Hematopoietic multipotent progenitor cell treated with erythropoietin and hydrocortisone succinate and interleukin-3 and kit ligand, for 15 days (in vitro differentiated cells): ENCODE measurements at places on chromosomes 1 and 21.
A peak's percentile ranks its signal among the peaks of the same experiment; 100 is the strongest.

DNA sequence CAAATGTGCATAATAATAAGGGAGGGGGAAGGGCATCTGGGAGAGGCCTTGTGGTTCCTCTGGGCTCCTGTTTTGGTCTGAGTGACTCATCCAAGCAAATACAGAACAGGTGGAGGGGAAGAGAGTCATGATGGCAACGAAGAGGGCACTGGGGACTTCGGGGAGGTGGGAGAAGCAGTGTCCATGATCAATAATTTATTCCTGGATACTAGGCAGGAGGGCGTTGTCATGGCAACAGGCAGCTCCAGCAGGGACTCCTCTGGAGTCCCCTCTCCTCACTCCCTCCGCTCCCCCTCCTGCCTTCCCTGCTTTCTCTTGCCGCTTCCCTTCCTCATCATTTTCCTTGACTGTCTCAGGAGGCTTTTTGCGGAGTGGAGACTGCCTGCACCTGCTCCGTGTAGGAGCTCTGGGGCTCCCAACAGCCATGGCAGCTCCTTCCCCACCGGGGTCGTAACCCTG, 12.3 kb upstream of the NFASC start:
- DNase-seq = no peak

GRCh38 chr1:67700692-67701410, 15.8 kb downstream of the GADD45A start:
- DNase-seq = peak; percentile 49

GRCh38 chr1:154717528-154717924, 109.5 kb upstream of the ADAR start:
- no peak for DNase-seq

DNA sequence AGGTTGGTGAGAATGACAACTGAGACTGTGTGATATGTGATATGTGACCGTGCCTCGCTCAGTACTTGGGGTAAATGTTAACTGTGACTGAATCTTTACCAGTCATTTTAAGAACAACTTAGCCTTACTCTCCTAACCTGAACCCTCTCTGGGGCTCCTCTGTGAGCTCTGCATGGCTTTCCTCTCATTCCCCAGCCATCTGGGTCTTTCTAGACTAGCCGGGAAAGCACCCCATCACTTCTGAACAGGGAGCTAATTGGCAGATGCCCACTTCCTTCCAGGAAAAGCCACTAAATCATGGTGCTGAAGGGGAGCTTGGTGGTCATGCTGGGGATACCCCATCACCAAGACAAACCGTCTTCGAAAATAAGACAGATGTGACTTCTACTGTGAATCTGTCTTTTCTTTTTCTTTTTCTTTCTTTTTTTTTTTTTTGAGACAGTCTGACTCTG, 16.5 kb upstream of the FOXO6 start:
- DNase-seq = no peak

DNA sequence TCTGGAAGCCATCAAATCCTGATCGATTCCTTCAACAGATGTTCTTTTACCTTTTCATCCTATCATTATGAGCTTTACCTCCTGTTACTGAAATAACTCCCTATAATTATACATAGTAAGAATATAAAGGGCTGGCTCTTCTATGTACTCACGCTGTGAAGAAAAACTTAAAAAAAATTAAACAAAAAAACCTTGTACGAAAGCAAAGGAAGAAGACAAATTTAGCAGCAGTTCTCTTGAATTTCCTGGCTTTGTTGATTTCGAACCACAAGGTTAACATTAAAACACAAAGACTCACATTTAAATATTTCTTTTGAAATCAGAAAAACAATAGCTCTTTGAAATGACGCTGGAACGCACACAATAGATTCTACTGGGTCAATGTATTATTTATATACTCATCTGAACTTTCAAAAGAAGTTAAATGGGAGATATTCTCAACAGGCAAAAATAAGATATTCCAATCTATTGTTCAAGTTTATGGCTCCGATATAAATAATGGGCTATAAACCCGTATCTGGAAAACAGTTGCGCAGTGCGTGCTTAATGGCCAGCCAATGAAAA, 13.6 kb upstream of the SPEN start:
- DNase-seq = no peak

- DNase-seq = no peak
Measured at GRCh38 chr1:216626394-216627067, 96.7 kb downstream of the ESRRG start.

DNA sequence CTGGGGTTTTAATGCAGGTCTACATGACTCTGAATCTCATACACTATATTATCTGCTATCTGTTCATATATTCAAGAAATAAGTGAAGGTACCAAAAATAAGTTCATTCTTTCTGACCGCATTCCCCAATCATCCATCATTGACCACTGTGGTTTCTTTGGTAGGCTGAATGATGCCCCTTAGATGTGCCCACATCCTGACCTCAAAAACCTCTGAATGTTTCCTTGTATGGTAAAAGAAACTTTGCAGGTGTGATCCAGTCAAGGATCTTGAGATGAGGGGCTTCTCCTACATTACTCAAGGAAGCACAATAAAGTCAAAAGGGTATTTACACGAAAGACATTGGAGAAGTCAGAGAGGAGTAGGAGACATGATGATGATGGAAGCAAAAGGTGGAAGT, 60.6 kb upstream of the LRRC8B start:
- no peak for DNase-seq

DNA sequence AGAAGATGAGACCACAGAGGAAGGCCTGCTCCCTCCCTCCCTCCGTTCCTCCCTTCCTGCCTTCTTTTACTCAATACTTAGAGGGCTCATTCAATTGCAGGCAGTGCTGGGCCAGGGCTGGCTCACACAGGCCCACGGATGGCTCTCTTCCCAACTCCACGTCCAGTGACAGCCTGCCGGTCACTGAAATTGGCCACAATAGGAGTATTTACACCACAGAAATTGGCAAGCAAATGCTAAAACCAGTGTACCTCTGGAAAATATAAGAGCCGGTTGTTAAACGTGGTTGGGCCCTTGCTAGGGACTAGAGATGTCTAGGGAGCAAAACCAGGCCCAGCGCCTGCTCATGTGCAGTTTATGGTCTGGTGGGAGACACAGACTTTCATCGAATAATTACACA, 72.4 kb upstream of the TMEM51 start:
- DNase-seq = no peak

- peak; percentile 41 for DNase-seq
Measured at GRCh38 chr1:23796466-23797271, 3.9 kb downstream of the GALE start.

DNA sequence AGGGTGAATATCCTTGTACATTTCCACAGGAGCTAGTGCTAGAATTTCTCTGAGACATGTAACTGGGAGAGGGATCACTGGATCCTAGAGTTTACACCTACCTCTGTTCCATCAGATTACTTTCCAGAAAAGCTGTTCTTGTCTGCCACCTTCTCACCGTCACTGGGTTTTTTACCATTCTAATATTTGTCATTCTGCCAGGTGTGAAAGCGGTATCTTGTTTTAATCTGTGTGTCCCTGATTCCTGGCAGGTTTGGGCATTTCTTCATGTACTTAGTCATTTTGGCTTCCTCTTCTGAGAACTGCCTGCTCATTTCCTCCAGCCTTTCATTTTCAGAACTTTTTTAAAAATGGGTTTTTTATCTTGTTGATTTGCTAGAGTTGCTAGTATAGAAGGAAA, 5.1 kb downstream of the PMF1 start:
- DNase-seq = no peak

DNA sequence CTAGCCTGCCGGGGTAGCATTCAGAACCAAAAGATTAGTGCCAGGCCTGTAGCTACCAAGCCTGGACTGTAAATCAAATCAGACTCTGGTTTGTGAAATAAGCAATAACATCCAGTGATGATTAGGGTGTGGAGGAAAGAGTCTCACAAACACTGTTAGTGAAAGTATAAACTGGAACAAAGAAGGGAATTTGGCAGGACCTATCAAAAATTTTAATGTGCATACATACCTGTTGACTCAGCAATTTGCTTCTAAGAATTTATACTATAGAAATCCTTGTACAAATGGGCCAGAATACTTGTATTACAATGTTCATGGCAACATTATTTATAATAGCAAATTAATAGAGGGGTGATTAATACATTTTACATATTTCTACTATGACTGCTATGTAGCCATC, 109.8 kb upstream of the WARS2 start:
- no peak for DNase-seq

DNA sequence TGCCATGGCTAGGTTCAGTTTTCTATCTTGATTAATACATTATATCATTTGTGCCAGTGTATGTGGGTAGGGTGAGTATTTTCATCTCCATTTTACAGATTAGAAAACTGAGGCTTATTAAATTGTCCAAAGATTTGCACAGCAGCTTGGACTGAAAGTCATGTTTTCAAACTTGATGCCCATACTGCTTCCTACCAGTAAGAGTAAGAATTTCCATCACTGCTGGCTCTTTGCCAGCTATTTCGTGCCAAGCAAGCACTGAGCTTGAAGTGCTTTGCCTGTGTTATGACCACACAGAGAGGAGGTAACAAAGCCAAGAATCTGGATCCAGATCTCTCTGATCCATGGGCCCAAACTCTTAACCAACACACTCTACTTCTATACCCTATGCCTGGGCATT, 295.0 kb downstream of the VAV3 start:
- DNase-seq = no peak

GRCh38 chr1:18965206-18966173, 9.0 kb upstream of the IFFO2 start:
- DNase-seq = no peak

GRCh38 chr1:156942176-156942575, 21.7 kb downstream of the LRRC71 start:
- no peak for DNase-seq

DNA sequence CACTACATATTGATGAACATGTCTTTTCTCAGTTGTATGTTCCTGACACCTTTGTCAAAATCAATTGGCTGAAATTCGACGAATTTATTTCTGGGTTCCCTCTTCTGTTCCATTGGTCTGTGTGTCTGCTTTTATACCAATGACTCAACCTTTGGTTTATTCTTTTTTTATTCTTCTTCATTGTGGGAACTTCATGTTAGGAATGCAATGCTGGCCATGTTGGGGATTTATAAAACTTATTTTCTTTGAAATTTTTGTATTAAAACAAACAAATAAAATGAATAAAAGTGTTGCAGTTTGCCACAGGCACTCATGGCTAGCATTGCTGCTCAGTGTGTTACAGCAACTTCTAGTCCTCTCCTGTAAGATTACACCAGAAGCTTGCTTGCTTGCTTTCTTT, 287.8 kb downstream of the DUSP10 start:
- DNase-seq = no peak

- DNase-seq = no peak
Measured at GRCh38 chr1:89578946-89579684, 53.8 kb upstream of the LRRC8C start.

DNA sequence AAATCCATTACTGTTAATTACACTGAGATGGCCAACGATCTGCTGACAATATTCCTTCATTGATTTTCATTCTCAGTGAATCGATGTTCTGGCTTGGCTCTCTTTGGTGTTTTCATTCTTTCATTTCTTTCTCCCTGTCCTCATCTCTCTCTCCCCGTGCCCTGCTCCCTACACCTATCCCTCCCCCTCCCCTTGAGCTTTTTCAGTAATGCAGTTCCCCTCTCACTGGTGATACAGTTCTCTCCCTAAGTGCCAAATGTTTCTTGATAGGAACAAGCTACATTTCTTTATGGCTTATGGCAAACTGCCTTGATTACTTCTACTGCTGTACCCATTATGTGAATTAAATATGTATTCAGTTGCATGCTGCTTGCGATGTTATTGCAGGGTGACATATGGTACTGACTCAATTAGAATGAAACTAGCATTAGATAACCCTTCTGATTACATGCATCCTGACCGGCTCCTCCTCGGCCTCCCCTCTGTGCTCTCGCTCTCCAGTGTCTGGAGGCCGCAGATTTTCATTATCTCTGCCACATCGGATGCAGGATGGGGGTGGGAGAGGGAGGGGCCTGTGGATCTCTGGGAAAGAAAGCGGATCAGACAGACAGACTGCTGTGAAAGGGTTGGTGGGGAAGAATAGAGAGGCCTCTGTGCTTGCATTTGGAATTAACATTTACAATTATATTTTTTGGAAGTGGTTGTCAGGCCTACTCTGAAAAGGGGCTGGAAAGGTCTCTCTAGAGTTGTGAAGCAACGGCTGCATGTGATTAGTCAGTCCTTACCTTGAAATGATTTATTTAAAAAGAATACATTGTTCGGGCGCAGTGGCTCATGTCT, 130.9 kb downstream of the PBX1 start:
- no peak for DNase-seq

DNA sequence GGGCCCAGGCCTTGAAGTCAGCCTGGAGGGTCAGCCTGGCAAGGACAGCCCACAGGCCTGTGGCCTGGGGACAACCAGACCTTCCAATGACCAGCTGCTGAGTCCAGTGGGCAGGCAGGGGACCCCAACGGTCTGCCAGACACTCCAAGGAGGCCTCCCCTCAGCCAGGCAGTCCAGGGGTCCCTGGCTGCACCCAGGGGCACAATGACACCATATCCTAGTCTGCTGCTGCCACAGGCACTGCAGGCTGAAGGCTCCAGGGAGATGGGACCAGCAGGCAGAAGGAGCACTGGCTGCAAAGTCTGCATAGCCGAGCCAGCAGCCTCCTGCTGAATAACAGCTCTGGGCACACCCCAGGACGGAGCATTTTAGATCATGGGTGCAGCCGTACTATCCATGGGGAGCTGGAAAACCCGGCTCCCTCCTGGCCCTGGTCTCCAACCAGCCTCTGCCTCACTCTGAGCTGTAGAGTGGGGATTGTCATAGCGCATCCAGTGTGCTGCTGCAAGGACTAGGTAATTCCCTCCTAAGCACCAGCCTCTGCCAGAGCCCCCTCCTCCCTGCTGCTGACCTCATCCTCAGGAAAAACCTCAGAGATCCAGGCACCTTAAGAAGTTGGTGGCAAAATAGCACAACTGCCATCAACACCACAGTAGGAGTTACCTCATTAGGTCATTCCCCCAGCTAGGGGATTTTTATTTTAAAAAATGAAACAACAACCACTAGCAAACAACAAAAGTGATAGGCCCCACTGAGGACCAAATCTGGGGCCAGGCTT, 4.8 kb upstream of the LAPTM5 start:
- DNase-seq = no peak

GRCh38 chr1:199685369-199685768, 342.1 kb upstream of the NR5A2 start:
- no peak for DNase-seq

GRCh38 chr1:119565131-119565772, 58.2 kb downstream of the HSD3B1 start:
- no peak for DNase-seq

DNA sequence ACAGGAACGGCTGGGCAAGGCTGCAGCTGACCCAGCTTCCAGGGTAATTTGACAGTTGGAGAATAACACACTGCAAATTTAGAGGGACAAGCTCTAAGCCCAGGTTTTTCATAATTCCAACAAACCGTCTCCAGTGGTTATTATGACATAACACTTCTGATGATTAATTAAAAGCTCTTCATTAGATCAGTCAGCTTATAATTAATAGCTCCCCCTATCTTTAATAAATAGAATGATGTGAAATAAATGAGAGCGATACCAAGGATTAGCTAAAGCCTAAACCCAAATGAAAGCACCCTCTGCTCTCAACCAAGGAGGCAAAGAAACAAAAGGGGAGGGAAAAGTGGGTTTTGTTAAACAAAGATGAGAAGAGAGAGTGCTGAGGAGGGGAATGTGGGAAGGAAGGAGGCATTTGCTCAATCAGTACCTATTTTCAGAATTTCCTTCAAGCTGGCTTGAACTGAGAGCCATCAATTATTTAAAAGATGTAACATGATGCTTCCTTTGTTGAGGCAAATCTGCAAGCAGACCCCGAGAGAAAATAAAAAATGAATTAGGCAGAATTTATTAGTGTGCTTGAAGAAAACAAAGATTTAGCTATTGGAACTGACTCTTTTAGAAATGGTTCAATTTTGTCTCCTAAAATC, 221.8 kb upstream of the ESRRG start:
- DNase-seq = no peak

GRCh38 chr1:115189814-115190539, 100.7 kb upstream of the TSPAN2 start:
- DNase-seq = no peak
